Stimulated activated CD8-positive, alpha-beta memory T cell treated with anti-CD3 and anti-CD28 coated beads, Interleukin-7, amount 100 ng/mL, for 1 hour (primary cell): ENCODE measurements at places on chromosomes 16 and 17.

- DNase-seq = no peak
Observed at GRCh38 chr16:65700596-65700995, 578.7 kb upstream of the CDH11 start.

- DNase-seq = no peak
Observed at GRCh38 chr16:19291475-19291874, 5.9 kb downstream of the CLEC19A start.

- no peak for DNase-seq
Observed at GRCh38 chr16:73347500-73348375, 299.8 kb upstream of the ZFHX3 start.

DNA sequence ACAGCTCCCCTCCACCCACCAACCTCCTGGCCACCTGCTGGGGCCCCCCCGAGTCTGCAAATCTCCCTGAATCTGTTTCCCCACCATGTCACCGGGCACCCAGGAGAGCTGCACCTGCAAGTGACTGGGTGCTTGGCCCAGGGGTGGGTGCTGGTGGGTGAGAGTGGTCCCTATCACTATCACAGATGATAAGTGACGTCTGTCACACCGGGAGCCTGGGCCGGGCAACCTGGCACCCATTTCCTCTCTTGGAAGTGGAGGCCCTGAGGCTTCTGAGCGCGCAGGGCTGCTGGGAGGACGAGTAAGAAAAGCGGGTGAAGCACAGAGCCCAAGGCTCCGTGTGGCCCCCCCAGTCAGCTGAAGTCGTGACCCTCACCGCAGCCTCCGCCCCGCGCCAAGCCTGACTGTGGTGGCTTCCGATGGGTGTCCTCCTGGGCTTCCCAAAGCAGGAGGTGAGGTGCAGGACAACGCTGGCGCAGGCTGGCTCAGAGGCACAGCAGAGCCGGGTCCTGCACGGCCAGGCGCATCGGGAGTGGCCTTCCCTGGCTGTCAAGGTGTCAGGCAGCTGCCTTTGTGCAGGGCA is 21.0 kb upstream of the ACSF3 start:
- DNase-seq = no peak

- DNase-seq = no peak
Observed at GRCh38 chr16:1975432-1976215, 3.8 kb downstream of the TBL3 start.

DNA sequence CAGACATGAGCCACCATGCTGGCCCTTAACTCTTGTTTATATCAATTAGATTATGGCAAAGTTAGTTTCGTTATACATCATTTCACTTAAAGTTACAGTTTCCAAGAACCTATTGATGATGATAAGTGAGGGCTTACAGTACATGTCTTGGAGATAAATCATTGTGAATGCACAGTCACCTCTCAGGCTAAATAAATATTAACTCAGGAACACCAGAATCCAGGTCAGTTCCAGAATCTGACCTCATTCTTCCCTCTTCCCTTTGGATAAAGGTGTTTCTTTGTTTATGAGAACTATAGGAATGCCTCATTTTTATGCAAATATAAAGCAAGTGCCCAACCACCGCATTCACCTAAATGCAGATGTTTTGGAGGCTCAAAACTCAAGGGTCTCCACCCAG is 48.4 kb upstream of the CRYM start:
- no peak for DNase-seq

GRCh38 chr16:31427441-31428278 is 500 bp downstream of the COX6A2 start:
- DNase-seq = peak; percentile 48

- no peak for DNase-seq
Observed at GRCh38 chr17:78891406-78892061, 11.5 kb downstream of the CEP295NL start.

GRCh38 chr16:4679850-4680636 is 13.3 kb upstream of the NUDT16L1 start:
- no peak for DNase-seq

- no peak for DNase-seq
Observed at GRCh38 chr17:45040459-45040858, 11.0 kb downstream of the DCAKD start.

- no peak for DNase-seq
Observed at GRCh38 chr16:73172241-73172972, 124.5 kb upstream of the ZFHX3 start.

GRCh38 chr17:6195123-6195522 is 124.9 kb downstream of the WSCD1 start:
- DNase-seq = no peak

DNA sequence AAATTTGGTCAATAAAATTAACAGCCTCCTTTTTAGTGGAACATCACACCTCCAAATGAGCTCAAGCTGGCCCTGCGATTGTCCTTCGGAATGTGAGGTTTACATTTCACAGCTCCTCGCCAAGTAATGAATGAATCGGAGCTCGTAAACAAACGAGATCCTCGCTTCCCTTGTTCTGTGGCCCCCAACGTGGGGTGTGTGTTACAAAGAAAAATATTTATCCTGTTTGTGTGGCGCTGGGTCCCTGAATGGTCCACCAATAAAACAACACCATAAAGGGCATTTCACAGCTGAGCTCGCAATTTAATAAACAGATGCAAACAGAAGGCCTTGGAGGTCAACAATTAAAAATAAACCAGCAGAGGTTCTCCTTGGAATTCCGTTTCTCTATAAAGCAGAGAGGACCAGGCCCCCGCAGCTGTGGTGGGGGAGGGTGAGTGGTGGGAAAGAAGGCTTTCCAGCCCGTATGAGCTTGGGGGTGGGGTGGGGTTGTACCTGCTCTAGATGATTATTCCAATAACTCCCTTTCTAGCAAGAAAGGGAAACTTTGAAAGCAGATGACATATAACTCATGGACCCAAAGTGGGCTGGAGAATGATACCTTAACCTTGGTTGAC is 393.9 kb upstream of the SALL1 start:
- no peak for DNase-seq

- DNase-seq = no peak
Observed at GRCh38 chr16:30934827-30935557, 11.6 kb downstream of the FBXL19 start.

- DNase-seq = peak; percentile 16
Observed at GRCh38 chr17:31558748-31559583, 167.5 kb downstream of the RAB11FIP4 start.

GRCh38 chr17:26809033-26809432 is 484.9 kb upstream of the WSB1 start:
- DNase-seq = no peak

DNA sequence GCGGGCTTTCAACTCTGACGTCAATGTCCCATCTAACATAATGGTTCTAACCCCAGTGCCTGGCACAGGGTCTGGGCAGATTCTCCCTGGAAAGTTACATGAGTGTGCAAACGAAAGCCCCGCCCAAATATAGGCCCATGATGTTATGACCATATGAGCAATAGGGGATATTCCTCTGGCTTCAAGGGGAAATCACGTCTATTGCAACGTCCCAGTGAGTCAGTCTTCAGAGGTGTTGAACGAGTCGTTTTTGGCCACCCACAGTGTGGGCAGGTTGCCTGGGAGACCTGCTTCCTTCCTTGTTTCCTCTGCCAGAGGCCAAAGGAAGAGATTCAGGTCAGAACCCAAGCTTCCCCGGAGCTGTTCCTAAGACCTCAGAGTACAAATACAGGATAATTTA is 30.3 kb downstream of the PIK3R5 start:
- DNase-seq = no peak

- DNase-seq = no peak
Observed at GRCh38 chr17:61250335-61250890, 149.2 kb upstream of the TBX2 start.

- no peak for DNase-seq
Observed at GRCh38 chr17:37701496-37701898, 43.4 kb downstream of the HNF1B start.

GRCh38 chr17:27609611-27610303 is 21.2 kb upstream of the LGALS9 start:
- no peak for DNase-seq

GRCh38 chr17:43344685-43345084 is 54.1 kb upstream of the ARL4D start:
- DNase-seq = no peak

GRCh38 chr17:53950207-53950857 is 127.6 kb downstream of the KIF2B start:
- no peak for DNase-seq

- DNase-seq = no peak
Observed at GRCh38 chr17:8192070-8192815, 2.3 kb upstream of the BORCS6 start.

- DNase-seq = no peak
Observed at GRCh38 chr16:86681031-86681756, 102.8 kb downstream of the FOXL1 start.

- no peak for DNase-seq
Observed at GRCh38 chr16:72286936-72287620, 115.1 kb upstream of the PMFBP1 start.

DNA sequence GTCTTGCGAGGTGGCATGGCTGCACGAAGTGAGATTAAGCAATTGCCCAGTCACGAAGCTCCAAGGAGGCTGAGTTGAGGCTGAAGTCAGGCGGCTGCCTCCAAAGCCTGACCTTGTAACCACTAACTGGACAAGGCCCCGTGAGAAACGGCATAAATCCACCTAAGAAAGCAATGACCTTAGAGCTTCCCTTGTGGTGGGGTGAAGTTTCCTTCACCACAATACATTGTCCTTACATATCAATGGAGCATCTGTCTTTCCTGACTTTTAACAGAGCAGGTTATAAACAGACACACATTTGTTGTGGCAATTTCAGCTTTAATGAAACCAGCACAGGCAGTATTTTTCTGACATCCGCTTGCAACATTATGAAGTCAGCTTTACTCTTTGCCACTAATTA is 2.5 kb upstream of the MED9 start:
- DNase-seq = no peak

GRCh38 chr16:83200005-83200779 is 573.4 kb downstream of the CDH13 start:
- DNase-seq = no peak

DNA sequence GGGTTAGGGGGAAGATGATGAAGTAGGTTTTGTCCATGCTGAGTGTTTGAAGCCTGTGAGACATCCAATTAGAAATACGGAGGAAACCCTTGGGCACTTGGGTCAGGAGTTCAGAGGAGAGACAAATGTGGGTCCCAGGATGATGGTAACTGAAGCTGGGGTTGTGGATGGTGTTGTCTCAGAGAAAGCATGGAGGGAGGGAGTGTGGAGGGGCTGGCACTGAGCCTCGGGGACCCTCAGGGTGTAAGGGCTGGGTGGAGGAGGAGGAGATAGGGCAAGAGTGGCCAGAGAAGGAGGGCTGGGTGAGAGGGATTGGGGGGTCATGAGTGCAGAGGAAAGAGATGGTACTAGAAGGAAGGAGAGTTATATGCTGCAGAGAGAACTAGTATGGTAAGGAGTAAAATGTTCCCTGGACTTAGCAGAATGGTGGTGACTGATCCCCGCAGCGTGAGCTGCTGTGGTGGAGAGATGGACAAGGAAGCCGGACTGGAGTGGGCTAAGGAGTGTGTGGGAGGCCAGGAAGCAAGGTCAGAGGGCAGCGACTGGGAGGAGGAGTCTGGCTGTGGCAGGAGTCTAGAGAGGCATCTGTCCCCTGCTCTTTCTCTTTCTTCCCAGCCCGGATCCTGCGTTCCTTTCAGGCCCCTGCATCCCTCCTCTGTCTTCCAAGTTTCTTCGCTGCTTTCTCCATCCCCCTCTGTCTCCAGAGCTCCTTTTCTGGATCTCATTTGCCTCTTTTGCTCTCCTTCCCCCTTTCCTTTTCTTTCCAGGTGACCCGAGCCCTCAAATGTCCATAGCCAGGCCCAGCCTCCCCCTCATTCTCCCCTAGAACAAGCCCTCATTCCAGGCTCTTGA is 3.9 kb upstream of the COL1A1 start:
- DNase-seq = no peak

DNA sequence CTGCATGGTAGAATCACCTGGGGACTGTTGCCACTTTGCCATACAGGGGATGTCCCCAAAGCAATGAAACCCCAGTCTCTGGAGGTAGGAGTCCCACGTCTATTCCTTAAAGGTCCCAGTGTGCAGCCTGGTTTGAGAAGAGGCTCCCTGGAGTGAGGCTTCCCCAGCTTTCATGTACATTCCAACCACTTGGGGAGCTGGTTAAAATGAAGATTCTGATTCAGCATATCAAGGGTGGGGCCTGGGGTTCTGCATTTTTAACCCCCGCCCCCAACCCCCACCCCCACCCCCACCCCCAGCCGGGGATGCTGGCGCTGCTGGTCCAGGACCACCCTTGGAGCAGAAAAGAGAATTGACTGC is 241.2 kb downstream of the FOXL1 start:
- no peak for DNase-seq

- DNase-seq = no peak
Observed at GRCh38 chr17:72359811-72360210, 239.0 kb downstream of the SOX9 start.

DNA sequence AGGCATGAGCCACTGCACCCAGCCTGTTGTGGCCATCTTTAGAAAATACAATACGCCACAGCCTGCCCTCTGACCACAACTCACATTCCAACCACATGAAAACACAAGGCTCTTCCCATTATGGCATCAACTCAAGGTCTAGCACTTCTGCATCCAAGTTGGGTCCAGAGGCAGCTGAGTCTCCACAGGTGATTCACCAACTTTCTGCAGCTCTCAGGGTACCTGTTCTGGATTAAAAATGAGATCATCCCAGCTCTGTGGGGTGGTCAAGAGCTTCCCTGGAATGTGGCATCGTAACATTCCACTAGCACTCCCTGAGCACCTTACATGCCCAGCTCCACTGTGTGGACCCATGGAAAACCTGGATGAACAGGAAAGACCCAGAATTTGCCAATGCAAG is 9.9 kb upstream of the GUCY2D start:
- DNase-seq = no peak

DNA sequence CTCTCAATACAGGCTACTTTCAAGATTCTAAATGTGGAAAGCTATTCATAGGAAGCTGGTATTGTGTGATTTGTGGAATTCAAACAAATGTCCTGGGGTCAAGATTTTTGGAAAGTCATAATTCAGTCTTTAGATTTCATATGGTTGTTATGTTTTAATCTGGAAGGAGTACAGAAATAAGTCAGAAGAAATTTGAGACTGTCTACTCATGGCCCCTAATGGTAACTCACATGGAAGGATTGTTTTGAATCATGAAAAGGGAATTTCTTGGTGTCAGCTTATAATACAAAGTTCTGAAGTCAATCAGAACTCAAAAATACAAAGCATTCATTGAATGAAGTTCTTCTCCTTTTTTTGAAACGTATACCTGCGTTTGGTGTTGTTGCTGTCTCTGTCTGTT is 3.1 kb downstream of the KCNJ2 start:
- no peak for DNase-seq

- DNase-seq = no peak
Observed at GRCh38 chr16:12252616-12253015, 276.1 kb downstream of the SNX29 start.
